ENCODE measurements at places on chromosomes 7 and 10. TPM values are rescaled to one million over a fixed set of nuclear protein-coding genes. Genes with fewer than 3 reads are reported as not detected.

The KCP gene
- total RNA-seq = 0.19 TPM

The ANKRD30A gene
- total RNA-seq = not detected

The GIMAP7 gene
- total RNA-seq = 16.8 TPM

GRCh38 chr7:1675036-1675671 lies 5.1 kb downstream of the ELFN1 start:
- peaks cover 12% of the 10 kb centered on the region for H3K4me1 ChIP-seq
- H3K27me3 ChIP-seq = peaks cover 56% of the 10 kb centered on the region
- no peak overlapping the region for H3K4me3 ChIP-seq
- H3K36me3 ChIP-seq = no peaks in the 10 kb centered on the region
- no peak overlapping the region for H3K27ac ChIP-seq

DNA sequence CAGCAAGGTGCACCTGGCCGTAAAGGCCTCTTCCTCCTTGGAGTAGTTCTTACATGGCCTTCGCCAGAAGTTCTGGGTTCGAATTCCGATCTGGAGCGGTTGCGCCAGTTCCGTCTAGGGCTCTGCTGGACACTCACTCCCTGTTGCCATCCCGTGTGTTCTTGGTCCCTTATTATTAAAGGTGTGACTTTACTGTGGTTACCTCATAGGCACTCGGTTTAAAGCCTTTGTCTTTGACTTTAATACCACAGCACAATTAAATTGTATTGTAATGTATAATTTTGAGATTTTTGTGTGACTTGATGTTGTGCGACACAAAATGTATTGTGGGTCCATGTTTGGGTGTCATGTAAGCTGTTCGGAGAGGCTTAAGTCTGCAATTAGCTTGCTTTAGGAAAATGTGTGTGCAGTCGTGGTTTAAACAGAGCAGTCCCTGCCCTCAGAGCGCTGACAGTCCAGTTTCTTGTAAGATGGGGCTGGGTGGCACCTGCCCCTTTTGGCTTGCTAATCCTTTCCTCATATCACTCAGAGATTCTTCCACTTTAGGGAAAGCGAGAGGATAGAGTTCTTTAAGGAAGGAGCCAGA lies 919 bp downstream of the INPP5F start:
- H3K36me3 ChIP-seq = peaks cover 6% of the 10 kb centered on the region
- H3K27ac ChIP-seq = peak overlapping the region; percentile 98
- peak overlapping the region; percentile 96 for H3K4me3 ChIP-seq
- no peak for DNase-seq
- H3K27me3 ChIP-seq = no peaks in the 10 kb centered on the region

GRCh38 chr10:114635797-114636550 lies 22.1 kb downstream of the ABLIM1 start:
- no peaks in the 10 kb centered on the region for H3K36me3 ChIP-seq
- H3K27ac ChIP-seq = peak overlapping the region; percentile 92
- H3K4me1 ChIP-seq = peaks cover 97% of the 10 kb centered on the region
- H3K27me3 ChIP-seq = no peaks in the 10 kb centered on the region
- H3K4me3 ChIP-seq = peak overlapping the region; percentile 35
- no peak for DNase-seq

Measured in left ventricle myocardium inferior (tissue), 1 donor.